Neural crest cell (in vitro differentiated cells): ENCODE measurements at places on chromosomes 12 and 14. TPM values are rescaled to one million over a fixed set of nuclear protein-coding genes. Genes with fewer than 3 reads are reported as not detected.

GRCh38 chr12:123056053-123056452, 75.6 kb downstream of the ARL6IP4 start:
- no peak for DNase-seq

- no peak for DNase-seq
These were observed 91.0 kb downstream of the RBM19 start for GRCh38 chr12:113874999-113875561.

GRCh38 chr12:18696971-18697602, 40.7 kb downstream of the PLCZ1 start:
- no peak for DNase-seq

GRCh38 chr14:104436741-104437701, 142.5 kb upstream of the C14orf180 start:
- no peak for DNase-seq

DNA sequence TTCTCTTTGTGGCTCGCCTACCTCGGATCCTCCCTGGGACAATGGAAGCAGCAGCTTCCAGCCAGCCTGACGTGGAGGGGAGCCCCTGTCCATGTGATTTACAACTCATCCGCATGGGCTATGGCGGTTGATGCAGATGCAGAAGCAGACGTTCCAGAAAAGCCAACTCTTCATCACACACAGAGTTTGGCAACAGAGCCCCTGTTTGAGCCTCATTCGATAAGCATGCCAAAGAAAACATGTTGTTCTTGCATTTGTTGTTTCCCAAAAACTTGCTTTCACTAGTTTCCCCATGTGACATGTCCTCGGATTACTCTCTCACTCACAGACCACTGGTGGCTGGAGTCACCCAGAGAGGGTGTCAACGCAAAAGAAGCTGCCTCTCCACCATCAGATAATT, 16.4 kb upstream of the TC2N start:
- no peak for DNase-seq

The WDR89 gene
- 23.6 and 24.7 TPM in 2 replicates for total RNA-seq

- DNase-seq = no peak
These were observed 134.5 kb upstream of the C14orf180 start for GRCh38 chr14:104445086-104445485.

The BDKRB2 gene
- total RNA-seq = 0.09 and 0.18 TPM in 2 replicates

The CACNA1C gene
- 1.6 and 1.9 TPM in 2 replicates for total RNA-seq

DNA sequence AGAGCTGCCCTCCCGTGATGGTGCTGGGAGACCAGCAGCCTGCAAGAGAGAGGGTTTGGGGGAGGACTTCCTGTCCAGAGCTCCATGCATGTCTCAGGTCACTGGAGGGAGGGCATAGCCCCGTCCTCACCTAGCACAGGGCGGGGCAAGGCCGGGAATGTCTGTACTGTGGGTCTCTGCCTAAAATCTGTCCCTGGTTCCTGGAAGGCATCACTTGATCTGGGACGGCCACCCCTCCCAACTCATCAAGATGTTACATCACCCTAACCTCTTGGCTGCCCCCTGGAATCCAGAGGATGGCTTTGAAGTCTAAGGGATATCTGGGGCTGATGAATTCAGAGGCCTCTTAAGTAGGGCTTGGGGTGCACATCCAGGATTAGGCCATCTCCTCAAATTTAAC, 37.0 kb upstream of the MEG3 start:
- no peak for DNase-seq

The LMO3 gene
- total RNA-seq = 26.5 and 34.1 TPM in 2 replicates

The NAA30 gene
- total RNA-seq = 15.7 and 17.0 TPM in 2 replicates
